ENCODE measurements at places on chromosomes 3 and 15.

- H3K4me3 ChIP-seq: no peak overlapping the region
- H3K36me3 ChIP-seq: no peaks in the 10 kb centered on the region
- no peaks in the 10 kb centered on the region for H3K27me3 ChIP-seq
- no peak for DNase-seq
- H3K4me1 ChIP-seq: peaks cover 9% of the 10 kb centered on the region
These were observed 77.1 kb downstream of the LRRC28 start for GRCh38 chr15:99328106-99329072.

- H3K36me3 ChIP-seq: no peaks in the 10 kb centered on the region
- peak overlapping the region; percentile 91 for H3K27ac ChIP-seq
- peak overlapping the region; percentile 67 for H3K4me3 ChIP-seq
These were observed 479 bp upstream of the PLD1 start for GRCh38 chr3:171810629-171811294.

DNA sequence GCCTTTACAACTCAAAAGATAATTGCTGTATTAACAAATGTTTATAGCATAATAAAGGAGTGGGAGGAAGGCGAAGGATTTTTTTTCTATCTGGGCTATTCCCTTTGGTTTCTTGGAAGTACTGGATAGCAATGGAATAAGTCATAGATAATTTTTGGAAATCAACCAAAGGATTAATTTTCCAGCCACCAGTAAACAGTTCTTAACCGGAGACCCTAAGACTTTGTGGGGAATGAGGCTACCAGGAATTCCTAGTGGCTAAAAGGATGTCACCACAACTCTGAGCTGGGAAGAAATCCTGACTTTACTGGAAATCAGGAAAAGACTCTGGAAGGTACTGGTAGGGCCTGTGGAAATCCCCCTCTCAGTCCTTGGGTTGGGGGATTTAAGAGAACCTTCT is 138.4 kb upstream of the RARB start:
- H3K4me3 ChIP-seq: no peak overlapping the region
- peaks cover 15% of the 10 kb centered on the region for H3K4me1 ChIP-seq
- DNase-seq: no peak
- no peaks in the 10 kb centered on the region for H3K36me3 ChIP-seq

DNA sequence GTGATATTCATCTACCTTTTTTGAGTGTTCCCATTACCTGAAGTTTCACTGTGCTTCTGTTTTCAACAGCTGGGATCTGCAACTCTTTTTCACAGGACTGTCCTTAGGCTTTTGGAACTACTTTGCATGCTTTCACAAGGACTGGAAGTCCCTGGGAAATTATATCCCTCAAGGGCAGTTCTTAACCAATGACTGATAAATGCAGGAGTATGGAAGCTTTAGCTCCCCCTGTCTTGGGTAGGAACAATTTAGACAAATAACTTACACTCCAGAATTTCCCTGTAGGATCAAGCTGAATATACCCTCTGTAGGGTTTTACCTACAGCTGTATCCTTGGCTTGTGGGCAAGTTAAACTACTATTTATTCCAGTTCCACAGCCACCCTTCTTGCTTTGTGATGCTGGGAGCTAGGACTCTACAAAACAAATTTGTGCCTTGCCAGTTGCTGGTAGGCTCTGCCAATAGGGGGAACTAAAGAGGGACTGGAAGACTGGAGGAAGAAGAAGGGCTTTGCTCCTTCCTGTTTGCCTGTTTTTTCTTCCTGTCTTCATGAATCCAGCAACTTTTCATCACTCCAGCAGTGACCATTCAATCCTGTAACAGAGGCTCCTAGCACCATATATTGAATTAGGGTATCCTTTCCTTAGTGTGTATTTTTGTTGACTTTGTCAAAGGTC is 6.8 kb upstream of the ZNF280D start:
- H3K27ac ChIP-seq: no peak overlapping the region
- no peak overlapping the region for H3K4me3 ChIP-seq
- no peaks in the 10 kb centered on the region for H3K36me3 ChIP-seq
- no peaks in the 10 kb centered on the region for H3K27me3 ChIP-seq
- DNase-seq: no peak

- no peaks in the 10 kb centered on the region for H3K27me3 ChIP-seq
- H3K36me3 ChIP-seq: no peaks in the 10 kb centered on the region
- H3K4me1 ChIP-seq: no peaks in the 10 kb centered on the region
- no peak overlapping the region for H3K4me3 ChIP-seq
- DNase-seq: no peak
- H3K27ac ChIP-seq: no peak overlapping the region
These were observed 31.1 kb upstream of the SUCLG2 start for GRCh38 chr3:67685499-67685898.

- no peaks in the 10 kb centered on the region for H3K36me3 ChIP-seq
- H3K27me3 ChIP-seq: no peaks in the 10 kb centered on the region
- H3K4me1 ChIP-seq: peaks cover 10% of the 10 kb centered on the region
- H3K4me3 ChIP-seq: no peak overlapping the region
- no peak for DNase-seq
- no peak overlapping the region for H3K27ac ChIP-seq
These were observed 144.6 kb downstream of the VGLL4 start for GRCh38 chr3:11499144-11499543.

DNA sequence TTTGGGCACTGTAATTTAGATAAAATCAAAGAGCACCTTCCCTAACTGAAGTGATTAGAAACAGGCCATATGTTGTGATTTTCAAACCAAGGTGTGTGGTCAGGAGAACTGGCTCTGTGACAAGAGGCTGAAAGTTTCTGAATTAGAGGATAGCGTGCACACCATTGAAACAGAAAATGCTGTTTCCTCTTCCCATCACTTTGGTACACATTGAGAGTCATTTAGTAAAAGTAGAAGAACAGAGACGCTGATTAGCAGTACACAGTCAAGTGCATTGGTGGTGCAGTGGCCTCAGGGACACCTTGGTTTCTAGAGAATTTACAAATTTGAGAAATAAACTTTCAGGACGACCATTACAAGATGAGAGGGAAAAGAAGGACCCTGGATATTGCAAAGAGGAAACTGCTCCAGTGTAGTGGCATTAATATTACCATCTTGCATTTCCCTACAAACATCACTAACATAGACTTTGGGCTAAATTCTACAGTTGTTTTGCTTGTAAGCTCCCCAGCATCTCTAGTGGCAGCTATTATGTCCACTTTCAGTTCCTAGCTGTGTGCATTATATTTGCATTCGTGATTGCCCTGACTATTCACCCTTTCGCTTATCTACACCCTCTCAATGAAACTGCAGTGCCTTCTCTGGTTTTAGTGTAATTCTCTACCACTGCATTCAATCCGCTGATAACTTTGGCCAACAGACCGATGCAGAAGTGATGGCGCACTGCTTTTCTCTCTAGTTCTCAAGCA is 728.1 kb upstream of the GRM7 start:
- DNase-seq: no peak
- H3K4me3 ChIP-seq: no peak overlapping the region
- no peak overlapping the region for H3K27ac ChIP-seq
- H3K36me3 ChIP-seq: no peaks in the 10 kb centered on the region
- no peaks in the 10 kb centered on the region for H3K27me3 ChIP-seq

DNA sequence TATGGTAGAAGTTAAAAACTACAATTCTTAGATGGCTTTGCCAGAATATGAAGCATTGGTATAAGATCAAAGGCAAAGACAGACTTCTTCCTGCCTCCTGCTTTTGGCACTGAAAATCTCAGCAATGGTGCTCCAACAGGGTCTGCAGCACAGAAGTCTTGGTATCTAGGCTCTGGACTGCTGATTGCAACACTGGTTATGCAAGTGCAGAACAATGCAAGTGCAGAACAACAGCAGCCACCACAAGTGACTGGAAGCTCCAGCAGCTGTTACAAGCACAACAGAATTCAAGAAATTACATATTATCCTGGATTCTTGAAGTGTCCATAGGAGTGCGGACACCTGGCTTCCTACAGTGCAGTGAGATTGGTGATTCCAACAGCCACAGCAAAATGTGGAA is 33.7 kb downstream of the ZBTB20 start:
- no peaks in the 10 kb centered on the region for H3K27me3 ChIP-seq
- H3K4me1 ChIP-seq: no peaks in the 10 kb centered on the region
- H3K36me3 ChIP-seq: no peaks in the 10 kb centered on the region
- no peak overlapping the region for H3K27ac ChIP-seq
- no peak overlapping the region for H3K4me3 ChIP-seq

DNA sequence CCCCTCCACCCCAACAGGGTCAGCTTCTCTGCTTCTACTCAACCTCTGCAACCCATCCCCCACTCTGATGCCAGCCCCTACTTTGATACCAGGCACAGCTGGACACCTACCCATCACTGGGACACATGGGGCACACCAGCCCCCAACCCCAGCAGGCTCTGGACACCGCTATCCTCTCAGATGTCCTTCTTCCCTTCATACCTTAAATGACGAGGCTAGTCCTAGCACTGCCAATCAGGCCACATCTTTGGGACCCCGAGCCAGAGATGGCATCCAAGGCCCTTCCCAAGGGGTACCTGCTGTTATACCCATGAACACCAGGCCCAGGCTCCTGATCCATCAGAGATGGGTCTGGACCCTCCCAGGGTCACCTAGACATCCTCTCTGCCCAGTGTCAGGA is 10.6 kb downstream of the POC1A start:
- no peaks in the 10 kb centered on the region for H3K36me3 ChIP-seq
- H3K27ac ChIP-seq: no peak overlapping the region
- H3K4me3 ChIP-seq: no peak overlapping the region

DNA sequence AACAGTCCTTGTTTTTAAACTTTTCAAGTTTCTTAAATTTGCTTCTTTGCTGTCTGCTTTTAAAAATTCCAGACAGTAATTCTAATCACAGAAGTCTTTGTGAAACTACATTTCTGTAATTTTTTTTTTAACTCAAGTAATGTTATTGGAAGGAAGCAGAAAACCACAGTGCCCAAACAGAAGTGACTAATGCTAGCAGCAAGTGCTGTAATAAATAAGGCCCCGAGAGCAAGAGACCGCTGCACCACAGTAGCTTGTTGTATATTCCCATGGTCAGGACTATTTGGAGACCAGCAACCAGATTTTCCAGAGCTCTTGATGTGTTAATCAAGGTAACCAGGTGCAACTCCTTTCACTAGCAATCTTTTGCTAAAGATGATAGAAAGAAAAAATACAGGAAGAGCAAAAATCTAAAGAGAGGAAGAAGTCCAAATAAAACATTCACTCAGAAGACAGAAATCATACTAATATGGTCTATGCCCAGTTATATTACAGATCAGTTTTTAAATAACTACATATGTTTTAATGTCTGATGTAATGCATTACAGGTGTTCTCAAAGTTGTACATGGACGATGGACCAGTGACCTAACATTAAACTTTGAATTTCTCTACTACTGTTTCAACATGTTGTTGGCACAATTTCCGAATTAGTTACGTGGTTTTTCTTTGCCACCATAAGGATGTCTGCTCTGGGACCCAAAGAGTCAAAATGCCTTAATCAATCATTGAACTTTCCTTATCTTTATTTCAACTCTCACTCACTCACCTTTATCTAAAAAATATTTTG is 36.4 kb downstream of the WWTR1 start:
- no peaks in the 10 kb centered on the region for H3K27me3 ChIP-seq
- H3K4me1 ChIP-seq: peaks cover 82% of the 10 kb centered on the region

- no peak for DNase-seq
- no peak overlapping the region for H3K4me3 ChIP-seq
- no peaks in the 10 kb centered on the region for H3K36me3 ChIP-seq
- H3K4me1 ChIP-seq: no peaks in the 10 kb centered on the region
- no peak overlapping the region for H3K27ac ChIP-seq
These were observed 103.0 kb downstream of the LARS2 start for GRCh38 chr3:45491344-45491743.

- no peak overlapping the region for H3K27ac ChIP-seq
- no peak overlapping the region for H3K4me3 ChIP-seq
- H3K27me3 ChIP-seq: no peaks in the 10 kb centered on the region
- no peaks in the 10 kb centered on the region for H3K4me1 ChIP-seq
- DNase-seq: no peak
- no peaks in the 10 kb centered on the region for H3K36me3 ChIP-seq
These were observed 152.0 kb downstream of the ATP10A start for GRCh38 chr15:25711164-25711563.

GRCh38 chr3:82078246-82078645 is 316.8 kb upstream of the GBE1 start:
- H3K36me3 ChIP-seq: no peaks in the 10 kb centered on the region
- no peaks in the 10 kb centered on the region for H3K27me3 ChIP-seq
- no peak for DNase-seq
- H3K4me1 ChIP-seq: no peaks in the 10 kb centered on the region
- no peak overlapping the region for H3K27ac ChIP-seq

- H3K4me1 ChIP-seq: peaks cover 13% of the 10 kb centered on the region
- no peak for DNase-seq
- H3K4me3 ChIP-seq: no peak overlapping the region
- no peak overlapping the region for H3K27ac ChIP-seq
- no peaks in the 10 kb centered on the region for H3K36me3 ChIP-seq
- no peaks in the 10 kb centered on the region for H3K27me3 ChIP-seq
These were observed 10.7 kb upstream of the ZXDC start for GRCh38 chr3:126486360-126486847.

DNA sequence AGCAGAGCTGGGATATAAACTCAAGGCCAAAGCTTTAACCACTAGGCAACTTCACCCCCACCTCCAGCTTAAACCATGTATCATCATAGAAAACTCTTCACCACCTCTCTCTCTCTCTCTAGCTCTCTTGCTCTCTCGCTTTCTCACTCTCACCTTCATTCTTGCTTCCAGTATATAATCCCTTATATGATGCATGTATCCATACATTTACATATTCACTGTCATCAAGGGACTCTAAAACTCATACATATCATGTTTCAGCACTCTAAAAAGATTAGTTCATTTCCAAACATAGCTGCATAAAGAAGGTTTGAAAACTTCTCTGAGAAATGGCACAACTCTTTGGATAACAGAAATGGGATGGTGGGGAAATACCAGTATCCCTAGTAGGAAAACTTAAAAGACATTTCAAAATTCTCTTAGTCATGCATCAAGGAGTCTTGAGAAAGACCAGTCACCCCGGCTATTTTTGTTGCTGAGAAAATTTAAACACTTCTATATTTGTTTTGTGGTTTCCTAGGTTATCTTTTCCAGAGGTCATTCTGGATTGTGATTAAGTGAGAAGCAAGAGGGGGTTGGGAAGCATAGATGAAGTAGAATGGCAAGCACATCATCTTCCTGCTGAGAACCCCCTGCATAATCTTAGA is 447.8 kb upstream of the THBS1 start:
- no peak for DNase-seq
- no peaks in the 10 kb centered on the region for H3K27me3 ChIP-seq
- no peaks in the 10 kb centered on the region for H3K36me3 ChIP-seq
- peaks cover 8% of the 10 kb centered on the region for H3K4me1 ChIP-seq

- peak overlapping the region; percentile 40 for H3K4me3 ChIP-seq
- DNase-seq: no peak
- H3K27ac ChIP-seq: no peak overlapping the region
- peaks cover 5% of the 10 kb centered on the region for H3K4me1 ChIP-seq
- H3K27me3 ChIP-seq: no peaks in the 10 kb centered on the region
These were observed 187.6 kb downstream of the NLGN1 start for GRCh38 chr3:173584838-173585831.

- peaks cover 43% of the 10 kb centered on the region for H3K4me1 ChIP-seq
- no peak for DNase-seq
- peak overlapping the region; percentile 36 for H3K4me3 ChIP-seq
- no peaks in the 10 kb centered on the region for H3K27me3 ChIP-seq
These were observed 242.6 kb upstream of the TOPAZ1 start for GRCh38 chr3:43998836-43999727.

GRCh38 chr3:46114323-46114988 is 87.2 kb upstream of the XCR1 start:
- H3K36me3 ChIP-seq: no peaks in the 10 kb centered on the region
- peaks cover 36% of the 10 kb centered on the region for H3K4me1 ChIP-seq
- peak overlapping the region; percentile 64 for H3K27ac ChIP-seq
- H3K4me3 ChIP-seq: no peak overlapping the region

- peak overlapping the region; percentile 67 for H3K4me3 ChIP-seq
- no peak for DNase-seq
These were observed 1.5 kb downstream of the CEP97 start for GRCh38 chr3:101725890-101726275.

Data from vagina (tissue), 2 donors.